Stimulated activated naive CD4-positive, alpha-beta T cell (primary cell): ENCODE measurements at places on chromosomes 5 and 9.

DNA sequence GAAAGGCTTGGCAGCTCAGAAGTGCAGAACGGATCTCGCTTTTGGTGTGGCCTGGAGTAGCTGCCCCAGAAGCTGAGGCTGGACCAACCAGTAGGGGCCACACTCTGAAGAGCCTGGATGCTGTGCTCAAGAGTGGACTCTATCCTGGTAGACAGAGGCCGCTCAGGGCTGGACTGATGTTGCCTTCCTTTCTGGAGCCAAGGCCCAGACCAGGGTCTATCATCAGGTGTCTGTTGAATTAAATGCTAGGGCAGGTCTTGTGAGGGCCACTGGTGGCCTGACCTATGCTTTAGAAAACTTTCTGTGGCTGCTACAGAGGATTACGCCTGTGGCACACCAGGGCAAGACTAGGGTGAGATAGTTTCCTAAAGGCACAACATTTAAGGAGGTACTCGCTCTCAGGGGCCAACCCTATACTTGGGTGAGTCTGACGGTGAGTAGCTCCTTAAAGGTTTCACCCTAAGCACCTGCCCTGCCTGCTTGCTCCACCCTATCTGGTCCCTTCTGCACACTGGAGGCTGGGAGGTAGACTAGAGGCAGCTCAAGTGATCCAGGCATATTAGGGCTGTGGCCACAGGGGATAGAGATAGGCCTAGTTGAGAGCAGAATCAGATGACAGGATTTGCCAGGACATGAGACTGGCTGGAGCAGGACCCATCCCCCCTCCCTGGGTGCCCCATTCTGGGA, 9.8 kb upstream of the IRF1 start:
- DNase-seq: no peak

GRCh38 chr5:57889558-57889957, 406.9 kb upstream of the ACTBL2 start:
- DNase-seq: no peak

GRCh38 chr9:117733465-117733864, 29.3 kb downstream of the TLR4 start:
- no peak for DNase-seq

DNA sequence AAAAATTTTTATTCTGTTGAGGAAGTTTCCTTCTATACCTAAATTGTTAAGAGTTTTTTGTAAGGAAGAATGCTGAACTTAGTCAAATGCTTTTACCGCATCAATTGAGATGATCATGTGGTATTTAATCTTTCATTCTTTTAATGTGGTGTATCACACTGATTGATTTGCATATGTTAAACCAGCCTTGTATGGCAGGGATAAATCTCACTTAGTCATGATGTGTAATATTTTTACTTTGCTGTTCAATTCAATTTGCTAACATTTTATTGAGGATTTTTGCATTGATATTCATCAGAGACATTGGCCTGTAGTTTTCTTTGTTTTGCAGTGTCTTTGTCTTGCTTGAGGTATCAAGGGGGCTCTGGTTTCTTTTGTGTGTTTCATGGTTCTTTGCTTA, 125.3 kb upstream of the MEF2C start:
- no peak for DNase-seq

DNA sequence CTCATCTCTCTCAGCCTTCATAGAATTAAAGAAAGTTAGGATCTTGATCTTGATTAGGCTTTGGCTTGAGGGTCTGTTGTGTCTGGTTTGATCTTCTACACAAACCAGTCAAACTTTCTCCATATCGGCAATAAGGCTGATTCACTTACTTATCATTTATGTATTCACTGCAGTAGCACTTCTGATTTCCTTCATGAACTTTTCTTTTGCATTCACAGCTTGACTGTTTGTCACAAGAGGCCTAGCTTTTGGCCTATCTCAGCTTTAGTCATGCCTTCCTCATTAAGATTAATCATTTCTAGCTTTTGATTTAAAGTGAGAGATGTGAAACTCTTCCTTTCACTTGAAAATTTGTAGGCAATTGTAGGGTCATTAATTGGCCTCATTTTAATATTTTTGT, 62.8 kb downstream of the SH3RF2 start:
- no peak for DNase-seq

DNA sequence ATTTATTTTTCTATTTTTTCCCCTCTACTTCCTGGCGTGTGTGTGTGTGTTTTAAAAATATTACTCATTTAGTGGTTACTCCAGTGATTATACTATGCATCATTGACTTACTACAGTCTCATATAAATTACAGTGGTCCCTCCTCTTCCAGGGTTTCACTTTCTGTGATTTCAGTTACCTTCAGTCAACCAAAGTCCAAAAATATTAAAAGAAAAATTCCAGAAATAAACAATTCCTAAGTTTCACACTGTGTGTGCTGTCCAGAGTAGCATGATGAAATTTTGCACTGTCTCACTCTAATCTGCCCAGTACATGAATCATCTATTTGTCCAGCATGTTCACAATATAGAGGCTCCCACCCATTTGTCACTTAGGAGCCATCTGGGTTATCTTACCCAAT, 47.4 kb upstream of the CCDC112 start:
- DNase-seq: no peak

GRCh38 chr5:109762821-109763220, 73.1 kb downstream of the MAN2A1 start:
- no peak for DNase-seq

DNA sequence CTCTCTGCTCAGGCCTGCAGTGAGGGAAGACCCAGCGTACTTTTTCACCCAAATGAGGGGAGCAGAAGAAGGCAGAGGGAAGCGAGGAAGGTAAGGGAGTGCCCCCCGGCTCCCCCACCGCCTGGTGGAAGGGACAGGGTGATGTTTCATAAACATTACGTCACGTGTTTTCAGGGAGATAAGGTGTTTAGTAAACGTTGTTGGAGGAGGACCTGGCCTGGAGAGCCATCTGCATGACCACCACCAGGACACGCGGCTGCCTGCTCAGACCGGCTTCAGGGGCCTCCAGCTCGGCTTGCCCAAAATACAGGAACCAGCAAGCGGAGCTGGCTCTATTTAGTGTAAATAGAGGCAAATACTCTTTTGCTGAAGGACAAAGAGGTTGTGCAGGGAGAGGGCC, 40.0 kb upstream of the C5orf58 start:
- DNase-seq: no peak

DNA sequence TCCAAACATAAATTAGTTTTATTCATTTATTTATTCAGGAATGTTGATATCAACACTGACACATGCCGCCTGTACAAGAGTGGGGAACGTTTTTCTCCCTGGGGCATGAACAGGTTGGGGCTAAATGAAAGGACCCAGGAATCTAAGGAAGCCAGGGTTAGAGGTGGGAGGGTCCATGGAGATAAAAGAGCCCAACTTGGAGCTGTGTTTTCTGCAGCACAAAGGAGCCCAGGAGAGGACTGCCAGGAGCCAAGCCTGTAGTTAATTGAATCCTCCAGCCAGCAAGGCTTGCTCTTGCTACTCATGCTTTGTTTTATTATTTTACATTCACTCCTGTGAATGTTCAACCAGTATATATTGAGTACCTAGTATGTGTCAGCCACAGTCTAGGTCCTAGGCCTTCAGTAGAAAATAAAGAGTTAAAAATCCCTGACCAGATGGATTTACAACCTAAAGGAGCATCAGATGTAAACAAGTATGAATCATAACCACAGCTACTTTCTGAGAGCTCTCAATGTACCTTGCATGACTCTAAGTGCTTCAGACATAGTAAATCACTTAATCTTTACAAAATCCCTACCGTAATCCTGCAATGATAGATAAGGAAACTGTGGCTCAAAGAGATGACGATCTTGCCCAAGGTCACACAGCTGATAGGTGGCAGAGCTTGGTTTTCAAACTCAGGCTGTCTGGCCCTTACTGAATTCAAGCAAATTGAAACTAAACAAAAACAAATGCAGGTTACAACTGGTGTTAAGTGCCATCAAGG, 69.8 kb downstream of the ASTN2 start:
- DNase-seq: no peak

DNA sequence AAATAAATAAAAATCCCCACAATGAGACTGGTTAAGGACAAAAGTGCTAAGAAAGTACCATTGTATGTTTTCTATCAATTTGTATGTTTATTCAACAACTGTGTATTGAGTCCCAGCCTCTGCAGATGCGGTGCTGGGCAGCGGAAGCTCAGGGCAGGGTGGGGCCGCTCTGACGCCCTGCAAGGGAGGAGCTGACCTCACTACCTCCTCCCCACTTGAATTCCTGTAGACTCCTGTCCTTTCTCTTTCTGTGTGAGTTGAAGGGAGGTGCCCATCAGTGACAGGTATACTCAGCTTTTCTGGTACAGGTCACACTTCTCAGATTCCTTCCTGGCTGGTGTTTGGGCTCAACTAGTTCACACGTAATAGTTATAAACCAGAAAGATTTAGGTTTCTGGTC, 27.0 kb downstream of the ANGPTL2 start:
- DNase-seq: no peak

DNA sequence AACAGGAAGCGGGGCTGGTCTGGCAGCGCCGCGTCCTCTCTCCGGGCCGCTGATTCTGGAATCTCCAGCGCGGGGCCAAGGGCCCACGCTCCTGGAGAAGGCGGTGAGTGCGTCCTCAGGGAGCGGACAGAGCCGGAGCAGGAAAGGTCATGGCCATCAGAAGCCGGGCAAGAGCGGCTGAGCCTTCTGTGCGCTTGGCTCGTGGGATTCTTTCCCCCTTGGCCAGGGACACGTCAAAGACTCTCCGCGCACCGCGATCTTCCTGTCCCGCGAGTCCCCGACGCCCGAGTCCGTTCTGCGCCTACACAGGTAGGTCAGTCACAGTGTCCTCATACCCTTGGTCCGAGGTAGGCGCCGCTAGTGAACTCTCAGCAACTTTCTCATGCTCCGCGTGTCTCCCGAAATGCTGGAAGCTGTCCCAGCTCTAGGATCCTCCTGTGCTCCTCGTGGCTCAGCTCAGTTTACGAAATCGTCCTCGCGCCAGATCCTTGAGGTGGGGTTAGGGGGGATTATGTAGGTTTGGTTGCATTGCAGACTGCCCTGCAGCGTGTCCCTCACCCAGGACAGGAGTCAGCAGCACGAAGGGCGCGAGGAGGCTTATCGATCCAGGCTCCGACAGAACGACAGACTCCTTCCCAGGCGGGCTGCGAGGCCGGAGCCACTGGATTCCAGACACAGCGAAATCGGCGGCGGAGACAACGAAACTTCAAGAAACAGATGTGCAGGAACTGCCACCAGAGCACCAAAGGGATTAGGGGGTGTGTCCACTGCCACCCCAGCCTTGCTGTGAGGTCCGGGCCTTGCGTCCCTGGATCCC, 8.7 kb downstream of the LHX6 start:
- no peak for DNase-seq

- DNase-seq: no peak
Observed at GRCh38 chr9:114200721-114201300, 45.5 kb downstream of the COL27A1 start.

DNA sequence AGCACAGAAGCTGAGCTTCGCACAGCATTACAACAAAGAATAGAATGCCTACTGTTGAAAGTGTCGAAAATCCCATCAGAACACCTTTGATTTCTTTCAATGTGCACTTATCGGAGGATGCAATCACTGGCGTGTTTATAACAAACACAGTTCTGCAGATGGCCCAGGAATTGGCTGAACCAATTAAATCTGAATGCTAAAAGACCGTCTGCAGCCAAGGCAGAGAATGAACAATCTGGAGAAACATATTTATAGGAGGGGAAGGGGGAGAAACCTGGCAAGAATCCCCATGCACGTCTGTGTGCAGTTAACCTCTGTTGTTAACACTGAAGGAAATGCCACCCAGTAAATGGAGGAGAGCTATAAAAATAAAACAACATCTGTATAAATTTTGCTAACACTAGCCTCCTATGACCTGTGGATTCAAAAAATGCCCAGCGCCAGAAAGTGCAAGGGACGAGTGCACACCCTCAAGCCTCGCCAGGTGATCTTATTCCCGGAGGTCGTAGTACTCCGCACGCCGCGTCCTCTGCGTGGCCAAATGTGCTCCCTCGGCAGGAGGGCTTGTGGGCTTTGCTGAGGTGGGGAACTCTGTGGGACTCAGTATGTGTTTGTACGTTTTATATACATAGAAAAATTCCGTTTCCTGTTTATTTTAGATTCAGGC, 56.8 kb downstream of the PTCH1 start:
- no peak for DNase-seq
